ENCODE measurements at places on chromosomes 1 and 21. TPM values are rescaled to one million over a fixed set of nuclear protein-coding genes. Genes with fewer than 3 reads are reported as not detected.

Gene BARHL2
- not detected for total RNA-seq

Gene IL10
- 0.54 TPM for total RNA-seq

Gene MFSD2A
- total RNA-seq, result 0.65 TPM

Gene KIRREL1
- 11.3 TPM for total RNA-seq

Gene TTC39A
- 22.7 TPM for total RNA-seq

- DNase-seq, result no peak
Observed at GRCh38 chr1:43309405-43310025, 8.7 kb downstream of the TIE1 start.

DNA sequence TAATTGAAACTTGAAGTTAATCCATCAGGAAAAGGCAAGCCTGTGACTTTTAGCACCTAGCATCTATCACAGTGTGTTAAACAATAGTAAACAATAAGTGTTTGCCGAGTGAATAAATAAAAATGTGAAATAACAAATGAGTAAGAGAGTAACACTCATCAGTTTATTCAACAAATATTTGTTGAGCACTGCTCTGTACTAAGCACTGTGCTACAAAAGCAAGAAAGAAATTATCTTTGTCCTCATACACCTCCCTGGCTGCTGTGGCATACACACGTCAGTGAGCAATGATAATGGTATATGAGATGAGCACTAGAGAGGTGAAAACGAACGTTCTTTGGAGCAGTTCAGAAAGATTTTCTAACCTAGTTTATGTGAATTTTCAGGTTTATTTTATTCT lies 295.0 kb upstream of the LRRC7 start:
- DNase-seq, result no peak

DNA sequence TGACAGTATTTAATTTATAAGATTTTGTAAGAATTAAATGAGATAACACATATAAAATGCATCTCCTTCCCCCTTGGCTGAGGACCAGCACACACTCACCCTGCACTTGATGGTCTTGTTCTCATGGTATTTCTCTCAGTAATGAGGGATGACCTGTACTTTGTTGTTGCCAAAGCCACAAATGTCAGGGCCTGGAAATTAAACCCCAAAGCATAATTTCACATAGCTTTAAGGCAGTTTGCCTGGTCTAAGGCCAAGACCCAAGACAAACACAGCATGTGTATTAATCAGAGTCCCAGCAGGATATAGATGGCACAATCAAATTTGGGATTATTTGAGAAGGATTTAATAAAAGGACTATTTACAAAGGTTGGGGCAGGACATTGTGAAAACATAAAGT lies 48.6 kb upstream of the EPS15 start:
- DNase-seq, result no peak

GRCh38 chr1:234175363-234175762 lies 197.9 kb upstream of the COA6 start:
- DNase-seq, result no peak

- peak; percentile 61 for DNase-seq
Observed at GRCh38 chr1:177170756-177171535, at the start of gene BRINP2. Gene BRINP2 (plus strand): TSS chr1:177170958. CDS start chr1:177229877, 58,919 bp downstream.

- DNase-seq, result no peak
Observed at GRCh38 chr1:147811751-147812150, 51.3 kb upstream of the GJA5 start.

DNA sequence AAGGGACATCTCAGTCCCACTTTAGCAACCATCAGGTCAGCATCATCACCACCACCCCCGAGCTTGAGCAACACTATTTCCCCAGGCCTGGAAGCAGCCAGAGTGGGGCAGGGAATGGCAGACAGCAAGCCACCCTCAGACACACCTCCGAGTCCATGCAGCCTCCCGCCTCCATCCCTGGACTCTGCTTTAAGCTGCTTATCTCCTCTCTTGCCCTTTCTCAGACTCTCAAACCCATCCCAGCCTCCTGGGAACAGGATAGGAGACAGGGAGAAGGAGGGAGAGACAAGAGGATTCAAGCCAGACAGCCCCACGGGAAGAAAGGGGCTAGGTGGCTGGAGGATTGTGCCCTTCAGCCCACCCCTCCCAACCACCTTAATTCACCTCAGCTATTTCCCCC lies 1.7 kb downstream of the PIAS3 start:
- no peak for DNase-seq

DNA sequence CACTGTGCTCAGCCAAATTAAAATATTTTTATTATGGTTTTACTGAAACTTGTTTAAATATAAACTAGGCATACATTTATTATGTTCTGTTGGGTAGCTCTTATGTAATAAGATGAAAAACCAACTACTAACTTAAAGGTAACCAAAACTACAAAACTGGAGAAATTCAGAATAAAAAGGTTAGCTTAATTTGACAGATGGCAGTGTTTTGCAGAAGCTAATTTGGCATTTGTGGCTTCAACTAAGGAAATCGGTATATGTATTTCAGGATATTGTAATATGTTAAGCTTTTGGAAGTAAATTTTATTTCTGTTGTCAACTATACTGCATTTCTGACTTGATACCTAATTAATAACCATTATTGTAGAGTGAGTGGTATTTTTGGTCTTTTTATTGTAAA lies 18.8 kb downstream of the USP25 start:
- no peak for DNase-seq

GRCh38 chr1:179857009-179857408 lies 20.6 kb downstream of the TOR1AIP2 start:
- no peak for DNase-seq

GRCh38 chr1:216416488-216416887 lies 6.8 kb downstream of the USH2A start:
- DNase-seq, result no peak

DNA sequence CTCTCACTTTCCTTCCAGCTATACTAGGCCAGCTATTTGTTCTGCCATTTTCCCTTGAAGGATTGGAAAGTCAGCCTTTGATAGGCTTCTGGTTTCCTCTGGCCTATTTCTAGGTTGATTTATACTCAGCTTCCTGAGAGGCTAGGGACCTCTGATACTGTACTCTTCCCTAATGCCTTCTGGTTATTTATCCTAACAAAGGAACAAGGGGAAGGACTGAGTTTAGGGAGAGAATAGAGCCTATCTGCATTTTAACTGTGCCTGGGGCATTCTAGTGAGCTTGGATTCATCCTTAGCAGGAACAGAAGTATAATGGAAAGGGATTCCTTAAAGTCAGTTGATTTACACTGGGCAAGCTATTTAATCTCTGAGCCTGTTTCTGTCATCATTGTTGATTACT lies 11.8 kb upstream of the TMEM39B start:
- DNase-seq, result no peak

GRCh38 chr1:17886838-17887441 lies 131.8 kb downstream of the ACTL8 start:
- DNase-seq, result no peak

Gene GJA4
- total RNA-seq, result 23.0 TPM

DNA sequence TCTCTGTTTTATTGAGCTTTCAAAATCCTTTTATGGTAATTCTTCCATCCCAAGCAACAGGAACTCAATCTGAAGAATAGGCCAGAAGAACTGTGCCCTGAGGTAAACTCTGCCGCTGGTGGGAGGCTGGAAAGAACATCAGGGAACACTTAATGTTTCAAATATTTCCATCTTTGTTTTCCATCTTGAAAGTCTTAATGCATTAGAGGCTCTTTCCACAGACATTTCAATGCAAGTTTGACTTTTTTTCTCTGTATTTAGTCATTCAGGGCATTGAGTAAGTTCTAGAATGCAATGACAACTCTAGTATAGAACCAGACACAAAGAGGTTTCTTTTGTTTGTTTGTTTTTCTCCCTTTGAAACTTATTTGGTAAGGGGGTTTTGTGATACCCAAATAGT lies 61.5 kb downstream of the KIAA0040 start:
- no peak for DNase-seq

GRCh38 chr1:172658871-172659453 lies at the start of gene FASLG:
Gene FASLG (plus strand): TSS chr1:172659103. CDS start chr1:172659202, 99 bp downstream.
- DNase-seq, result peak; percentile 66

DNA sequence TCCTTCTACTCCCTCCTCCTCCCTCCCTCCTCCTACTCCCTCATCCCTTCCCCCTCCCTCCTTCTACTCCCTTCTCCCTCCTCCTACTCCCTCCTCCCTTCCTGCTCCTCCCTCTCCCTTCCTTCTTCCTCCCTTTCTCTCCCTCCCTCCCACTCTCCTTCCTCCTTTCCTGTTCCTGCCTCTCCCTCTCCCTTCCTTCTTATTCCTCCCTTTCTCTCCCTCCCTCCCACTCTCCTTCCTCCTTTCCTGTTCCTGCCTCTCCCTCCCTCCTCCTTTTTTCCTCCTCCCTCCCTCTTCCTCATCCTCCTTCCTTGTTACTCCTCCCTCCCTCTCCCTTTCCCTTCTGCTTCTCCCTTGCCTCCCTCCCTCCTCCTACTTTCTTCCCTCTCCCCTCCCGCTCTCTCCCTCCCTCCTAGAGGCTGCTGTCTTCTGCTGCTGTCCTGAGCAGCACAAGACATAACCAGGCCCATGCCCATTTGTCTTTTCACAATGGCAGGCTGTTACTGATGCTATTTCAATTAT lies 41.1 kb downstream of the WNT9A start:
- DNase-seq, result no peak

DNA sequence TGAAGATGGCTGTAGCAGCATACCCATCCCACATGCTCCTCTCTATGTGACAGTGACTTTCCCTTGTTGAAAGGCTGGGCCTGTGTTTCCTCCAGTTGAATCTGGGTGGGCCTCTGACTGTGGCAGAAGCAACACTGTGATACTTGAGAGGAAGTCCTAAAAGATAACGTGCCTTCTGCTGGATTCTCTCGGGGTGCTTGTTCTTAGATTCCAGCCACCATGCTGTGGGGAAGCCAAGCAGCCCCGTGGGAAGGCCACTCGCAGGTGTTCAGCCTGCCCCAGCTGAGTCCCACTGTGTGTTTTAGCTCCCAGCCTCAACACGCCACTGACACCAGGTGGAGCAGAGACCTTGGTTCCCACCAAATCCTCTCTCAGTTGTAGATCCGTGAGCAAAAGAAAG lies 31.5 kb downstream of the TRAPPC10 start:
- no peak for DNase-seq

DNA sequence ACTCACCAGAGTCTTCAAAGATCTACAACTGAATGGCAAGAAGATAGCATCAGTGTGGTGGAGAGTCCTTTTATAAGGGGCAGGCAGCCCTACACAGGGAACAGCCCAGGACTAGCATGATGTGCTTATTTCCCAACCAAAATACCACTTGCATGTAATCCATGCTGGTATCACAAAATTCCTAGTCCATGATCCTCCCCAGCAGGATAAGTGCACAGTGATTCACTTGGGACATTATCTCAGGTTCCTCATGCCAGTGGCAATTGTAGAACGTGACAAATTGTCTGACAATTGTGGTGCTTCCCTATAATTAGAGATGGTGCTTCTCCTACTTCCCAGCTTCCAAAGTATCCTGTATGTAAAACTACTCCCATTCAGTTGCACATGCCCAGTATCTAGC lies at the start of gene SPRR2G:
Gene SPRR2G (minus strand): TSS at position 45 of the 400 bp plus-strand sequence. CDS start 780 bp downstream, outside the sequence.
- DNase-seq, result no peak

Gene DYNLT5
- total RNA-seq, result 1.6 TPM

- peak; percentile 75 for DNase-seq
Observed at GRCh38 chr1:23651069-23651808, 40.4 kb upstream of the RPL11 start.

Gene PM20D1
- total RNA-seq, result 1.7 TPM

DNA sequence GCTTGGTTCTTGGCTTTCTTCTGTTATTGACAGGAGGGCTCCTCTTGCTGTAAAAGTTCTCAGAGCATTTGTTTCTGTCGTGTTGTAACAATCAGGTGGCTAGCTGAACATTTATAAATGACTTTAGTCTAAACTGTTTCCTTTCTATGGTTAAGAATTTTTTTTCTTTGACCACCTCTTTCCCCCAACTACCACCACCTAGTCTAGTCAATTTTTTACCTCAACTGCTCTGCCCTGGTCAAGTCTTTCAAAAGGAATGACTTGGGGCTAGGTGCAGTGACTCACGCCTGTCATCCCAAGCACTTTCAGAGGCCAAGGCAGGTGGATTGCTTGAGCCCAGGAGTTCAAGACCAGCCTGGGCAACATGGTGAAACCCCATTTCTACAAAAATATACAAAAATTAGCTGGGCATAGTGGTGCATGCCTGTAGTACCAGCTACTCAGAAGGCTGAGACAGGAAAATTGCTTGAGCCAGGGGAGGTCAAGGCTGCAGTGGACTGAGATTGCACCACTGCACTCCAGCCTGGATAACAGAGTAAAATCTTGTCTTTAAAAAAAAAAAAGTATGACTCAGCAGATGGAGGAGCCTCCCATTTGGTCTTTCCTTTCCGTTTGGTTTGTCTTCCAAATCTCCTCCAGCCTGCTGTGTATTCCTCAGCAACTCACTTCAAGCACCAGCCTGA lies 40.7 kb downstream of the MAP3K21 start:
- DNase-seq, result no peak

Gene RIIAD1
- 7.7 TPM for total RNA-seq

GRCh38 chr1:97778718-97779117 lies 142.1 kb downstream of the DPYD start:
- no peak for DNase-seq

DNA sequence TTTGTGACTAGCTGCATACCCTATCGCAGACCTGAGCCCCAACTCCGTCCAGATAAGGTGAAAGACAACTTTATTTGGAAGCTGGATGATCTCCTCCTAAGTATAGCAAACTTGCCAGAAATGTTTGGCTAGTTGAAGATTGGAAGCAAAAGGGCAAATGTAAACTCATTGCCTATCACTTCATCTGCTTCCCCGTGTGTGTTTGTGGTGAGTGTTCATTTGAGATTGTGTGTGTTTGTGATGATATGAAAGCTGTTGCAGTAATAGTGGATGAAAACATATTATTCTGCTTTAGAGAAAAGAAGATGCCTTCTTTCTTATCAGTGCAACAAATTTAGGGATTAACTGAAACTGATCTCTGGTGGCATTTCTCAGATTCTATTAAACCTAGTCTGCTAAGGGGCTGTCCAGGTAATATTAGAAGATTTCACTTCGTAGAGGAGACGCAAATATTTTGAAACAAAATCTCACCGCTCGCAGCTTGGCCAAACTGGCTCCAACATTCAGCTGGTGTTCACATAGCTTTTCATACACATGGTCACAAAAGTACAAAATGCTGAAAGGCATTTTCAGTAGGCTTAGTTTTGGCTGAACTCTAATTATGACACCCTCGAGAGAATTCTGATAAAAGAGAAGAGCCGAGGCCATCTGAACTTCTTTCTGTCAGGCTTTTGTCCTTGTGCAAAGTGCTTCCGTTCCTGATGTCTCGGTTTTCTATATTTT lies 1.1 kb downstream of the TBX19 start:
- DNase-seq, result no peak

- no peak for DNase-seq
Observed at GRCh38 chr1:235637756-235638534, 11.6 kb downstream of the GNG4 start.

Gene EPHX1
- total RNA-seq, result 76.0 TPM

- DNase-seq, result no peak
Observed at GRCh38 chr1:207578796-207579435, 66.0 kb upstream of the CR1L start.

Data from Right ventricle myocardium inferior (tissue), 1 donor.